GM12865 (cell line): ENCODE measurements at places on chromosomes 12 and 14.
A peak's percentile ranks its signal among the peaks of the same experiment; 100 is the strongest.

DNA sequence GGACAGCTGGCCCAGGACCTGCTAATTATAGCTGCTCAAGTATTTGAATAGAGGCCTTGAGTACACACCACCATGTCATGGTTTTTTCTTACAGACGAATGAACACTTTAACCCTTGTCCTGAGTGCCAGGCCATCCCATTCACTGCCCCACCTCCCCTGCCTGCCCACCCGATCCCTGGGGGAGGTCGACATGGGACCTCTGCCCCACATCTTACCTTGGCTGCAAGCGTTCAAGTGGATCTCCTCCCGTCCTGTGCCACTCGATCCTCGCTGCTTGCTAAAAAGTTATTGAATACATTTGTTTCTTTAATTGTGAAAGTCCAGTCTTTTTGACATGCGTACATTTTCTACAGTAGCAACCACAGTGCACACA lies 10.3 kb downstream of the RTL1 start:
- no peak for DNase-seq

DNA sequence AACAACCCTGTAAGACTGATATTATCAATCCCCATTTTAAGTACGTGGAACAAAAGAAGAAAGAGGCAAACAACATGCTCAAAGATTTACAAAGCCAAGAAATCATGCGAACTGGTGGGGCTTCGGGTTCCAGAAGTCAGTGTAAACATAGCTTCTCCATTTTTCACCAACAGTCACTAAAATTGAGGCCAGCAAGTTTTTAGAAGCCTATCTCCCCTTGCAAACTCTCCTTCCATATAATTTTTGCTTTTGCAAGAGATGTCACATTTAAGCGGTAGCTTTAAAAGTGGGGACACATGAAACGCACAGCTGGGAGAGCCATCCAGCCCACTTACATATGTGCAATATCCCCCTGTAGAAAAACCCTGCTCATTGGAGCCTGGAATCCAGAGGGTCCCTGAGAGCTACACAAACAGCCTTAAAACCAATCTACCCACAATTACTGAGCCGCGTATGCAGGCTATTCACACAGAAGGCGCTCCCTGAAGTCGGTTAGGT lies 797 bp downstream of the SLC11A2 start:
- DNase-seq: no peak

- no peak for DNase-seq
These were observed 53.3 kb upstream of the ETV6 start for GRCh38 chr12:11596141-11596540.

- DNase-seq: no peak
These were observed 64.3 kb downstream of the TBX5 start for GRCh38 chr12:114341635-114342034.

- no peak for DNase-seq
These were observed 33.5 kb downstream of the SCFD1 start for GRCh38 chr14:30655658-30656057.

DNA sequence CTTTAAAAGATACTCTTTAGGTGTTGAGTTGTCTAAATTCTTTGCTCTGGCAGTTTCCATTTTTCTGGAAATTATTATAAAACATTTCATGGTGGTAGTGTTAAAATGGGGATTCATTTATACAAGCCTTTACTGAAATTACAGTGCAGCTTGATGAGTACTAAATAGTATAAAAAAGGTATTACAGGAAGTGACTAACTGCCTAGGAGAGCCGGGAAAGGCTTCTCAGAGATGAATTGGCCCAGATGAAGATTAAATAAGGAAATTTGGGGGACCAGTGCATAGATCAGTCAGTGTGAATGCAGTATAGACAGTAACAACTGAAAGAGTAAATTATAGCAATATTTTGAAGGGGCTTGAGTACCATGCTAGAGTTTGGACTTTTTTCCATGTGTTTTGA lies 7.5 kb downstream of the PSMA6 start:
- no peak for DNase-seq

DNA sequence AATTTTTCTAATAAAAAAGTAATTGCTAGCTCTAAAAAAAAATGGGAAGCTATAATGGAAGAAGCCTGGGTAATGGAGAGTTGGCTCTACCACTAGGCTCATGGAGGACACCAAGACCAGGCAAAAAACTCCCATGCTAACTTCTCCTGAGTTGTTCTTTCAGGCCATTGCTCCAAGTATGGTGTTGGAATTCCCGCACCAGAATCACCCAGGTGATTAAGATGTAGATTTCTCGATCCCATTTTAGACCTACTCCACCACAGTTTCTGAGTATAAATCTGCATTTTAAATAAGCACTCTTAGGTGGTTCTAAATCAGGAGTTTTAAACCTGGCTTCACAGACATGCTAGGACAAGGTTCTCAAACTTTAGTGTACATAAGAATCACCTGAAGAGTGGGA lies 221.0 kb downstream of the EMP1 start:
- DNase-seq: no peak

- DNase-seq: no peak
These were observed 79.2 kb upstream of the CMKLR1 start for GRCh38 chr12:108418164-108418890.

GRCh38 chr14:67768219-67768618 lies 48.2 kb downstream of the ZFYVE26 start:
- no peak for DNase-seq

DNA sequence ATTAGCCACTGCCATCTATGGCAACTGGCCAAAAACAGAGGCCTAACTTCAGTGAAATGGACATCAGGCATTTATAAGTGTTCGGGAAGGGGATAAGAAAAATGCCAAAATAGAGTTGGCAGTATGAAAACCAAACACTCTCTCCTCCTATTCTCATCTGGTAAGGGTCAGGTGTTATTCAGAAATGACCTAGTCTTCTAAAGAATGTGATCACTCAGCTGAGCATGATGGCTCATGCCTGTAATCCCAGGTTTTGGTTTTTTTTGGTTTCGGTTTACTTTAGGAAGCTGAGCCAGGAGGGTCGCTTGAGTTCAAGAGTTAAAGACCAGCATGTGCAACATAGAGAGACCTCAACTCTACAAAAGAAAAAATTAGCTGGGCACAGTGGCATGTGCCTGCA lies 170.3 kb downstream of the GRIN2B start:
- no peak for DNase-seq

- DNase-seq: peak; percentile 83
These were observed 7.4 kb downstream of the RAN start for GRCh38 chr12:130879212-130879686.

DNA sequence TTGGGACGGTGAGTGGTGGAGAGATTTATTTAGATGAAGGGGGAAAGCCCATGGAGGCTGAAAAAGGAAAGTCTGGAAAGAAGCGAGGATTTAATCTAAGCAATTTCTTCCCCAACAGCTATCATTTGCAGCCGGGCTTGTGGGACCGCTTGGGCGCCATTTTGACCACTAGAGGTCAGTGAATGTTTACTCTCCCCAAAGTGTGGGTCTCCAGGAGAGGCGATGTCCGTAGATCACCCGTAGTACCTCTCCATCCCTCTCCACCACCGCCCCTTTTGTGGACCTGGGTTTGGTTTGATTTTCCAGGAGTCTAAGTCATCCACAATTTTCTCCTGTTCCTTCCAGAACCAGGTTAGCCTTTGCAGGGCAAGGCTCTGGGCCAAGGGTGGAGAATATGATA lies 91.2 kb upstream of the PARP11 start:
- peak; percentile 28 for DNase-seq

- peak; percentile 4 for DNase-seq
These were observed 102.2 kb downstream of the KIF26A start for GRCh38 chr14:104240434-104241157.

GRCh38 chr14:94161058-94161457 lies 13.1 kb upstream of the PPP4R4 start:
- no peak for DNase-seq

DNA sequence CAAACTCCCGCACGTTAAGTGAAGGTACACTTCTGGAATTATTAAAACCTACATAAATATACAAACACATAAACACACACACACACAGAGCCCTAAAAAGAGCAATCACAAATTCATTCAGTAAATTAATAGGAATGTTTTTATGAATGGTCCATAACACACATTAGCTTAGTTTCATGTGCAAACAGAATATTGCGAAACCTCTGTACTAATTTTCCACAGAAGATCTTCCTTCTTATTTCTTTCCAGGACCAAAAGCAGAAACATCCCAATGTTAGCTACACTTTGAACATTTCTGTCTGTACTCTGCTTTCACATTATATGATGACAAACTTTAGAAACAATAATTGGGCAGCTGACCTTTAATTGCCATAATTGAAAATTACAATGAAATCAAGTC lies 101.6 kb downstream of the SOX5 start:
- no peak for DNase-seq

- no peak for DNase-seq
These were observed 222.7 kb downstream of the PELI2 start for GRCh38 chr14:56340932-56341331.

- no peak for DNase-seq
These were observed 37.3 kb downstream of the AKAP6 start for GRCh38 chr14:32366256-32366879.

DNA sequence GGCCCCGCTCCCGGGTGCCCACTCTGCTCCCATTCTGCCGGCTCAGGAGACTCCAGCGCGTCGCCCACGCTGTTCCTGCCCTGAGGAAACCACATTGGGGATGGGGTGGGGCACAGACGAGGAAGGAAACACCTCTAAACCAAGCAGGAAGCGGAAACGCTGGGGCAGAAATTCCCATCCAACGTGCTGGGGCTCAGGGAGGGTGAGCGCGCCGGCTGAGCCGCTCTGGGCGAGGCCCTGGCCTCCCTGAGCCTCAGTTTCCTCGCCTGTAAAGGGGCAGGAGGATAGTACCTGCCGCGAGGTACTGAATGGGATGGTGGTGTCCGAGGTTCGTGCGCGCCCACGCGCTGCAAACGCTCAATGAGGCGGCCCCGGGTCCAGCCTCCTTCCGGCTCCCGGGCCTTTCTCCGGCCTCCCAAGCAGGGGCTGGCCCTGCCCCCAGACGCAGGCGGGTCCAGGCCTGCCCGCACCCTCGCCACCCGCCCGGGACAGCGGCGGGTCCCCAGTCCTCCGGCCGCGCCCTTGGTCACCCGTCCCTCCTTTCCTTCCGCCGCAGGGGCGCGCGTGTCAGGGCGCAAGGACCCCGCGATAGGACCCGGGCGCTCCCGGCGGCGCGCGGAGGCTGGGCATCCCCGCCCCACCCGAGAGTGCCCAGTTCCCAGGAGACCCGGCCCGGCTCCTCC lies 673 bp downstream of the BEGAIN start:
- DNase-seq: no peak

DNA sequence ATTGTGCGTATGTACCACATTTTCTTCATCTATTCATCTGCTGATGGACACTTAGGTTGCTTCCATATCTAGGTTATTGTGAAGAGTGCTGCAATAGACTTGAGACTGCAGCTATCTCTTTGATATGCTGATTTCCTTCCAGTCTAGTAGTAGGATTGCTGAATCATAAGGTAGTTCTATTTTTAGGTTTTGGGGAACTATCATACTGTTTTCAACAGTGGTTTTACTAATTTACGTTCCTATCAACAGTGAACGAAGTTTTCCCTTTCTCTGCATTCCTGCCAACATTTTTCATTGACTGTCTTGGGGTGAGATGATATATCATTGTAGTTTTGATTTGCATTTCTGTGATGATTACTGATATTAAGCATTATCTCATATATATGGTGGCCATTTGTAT lies 482.2 kb downstream of the SLC16A7 start:
- DNase-seq: no peak

GRCh38 chr14:56135001-56135400 lies 16.8 kb downstream of the PELI2 start:
- DNase-seq: no peak

- peak; percentile 47 for DNase-seq
These were observed 824 bp downstream of the DDX55 start for GRCh38 chr12:123602651-123603195.

DNA sequence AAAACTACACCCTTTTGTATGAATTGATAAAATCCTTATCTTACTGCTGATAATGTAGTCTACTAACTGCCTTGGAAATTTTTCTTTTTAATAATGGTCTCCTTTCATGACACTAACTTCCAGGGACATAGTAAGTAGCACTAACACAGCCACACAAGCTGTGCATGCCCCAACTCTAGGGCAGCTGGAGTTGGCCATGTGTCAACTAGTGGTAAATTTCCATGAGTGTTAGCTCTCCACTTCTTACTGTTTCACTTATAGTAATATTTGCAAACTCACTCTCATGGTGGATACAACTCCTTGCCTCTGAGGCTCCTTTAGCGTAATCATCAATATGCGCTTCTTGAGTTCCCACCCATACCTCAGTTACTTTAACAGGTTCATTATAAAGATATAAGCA lies 38.0 kb downstream of the LGR5 start:
- DNase-seq: no peak

GRCh38 chr14:91171291-91171690 lies 57.4 kb downstream of the DGLUCY start:
- no peak for DNase-seq

- DNase-seq: no peak
These were observed 82.1 kb downstream of the CMKLR1 start for GRCh38 chr12:108257004-108257403.

DNA sequence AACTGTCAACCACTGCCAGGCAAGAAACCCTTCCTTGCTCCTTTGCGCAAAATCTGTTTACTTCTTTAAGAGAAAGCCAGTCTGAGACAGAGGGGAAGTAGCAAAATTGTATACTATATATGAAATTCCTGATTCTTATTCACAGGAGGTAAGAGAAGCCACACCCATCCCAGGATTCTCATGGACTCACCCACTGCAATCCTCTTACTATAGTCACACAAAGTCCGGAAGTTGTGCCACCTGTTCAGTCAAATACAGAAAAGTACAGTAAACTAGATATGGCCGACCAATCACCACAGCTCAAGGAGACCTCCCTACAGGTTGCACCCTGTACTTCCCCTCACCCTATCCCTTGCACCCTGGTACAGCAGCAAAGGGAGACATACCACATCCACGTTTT lies 2.9 kb downstream of the PRMT5 start:
- DNase-seq: no peak

DNA sequence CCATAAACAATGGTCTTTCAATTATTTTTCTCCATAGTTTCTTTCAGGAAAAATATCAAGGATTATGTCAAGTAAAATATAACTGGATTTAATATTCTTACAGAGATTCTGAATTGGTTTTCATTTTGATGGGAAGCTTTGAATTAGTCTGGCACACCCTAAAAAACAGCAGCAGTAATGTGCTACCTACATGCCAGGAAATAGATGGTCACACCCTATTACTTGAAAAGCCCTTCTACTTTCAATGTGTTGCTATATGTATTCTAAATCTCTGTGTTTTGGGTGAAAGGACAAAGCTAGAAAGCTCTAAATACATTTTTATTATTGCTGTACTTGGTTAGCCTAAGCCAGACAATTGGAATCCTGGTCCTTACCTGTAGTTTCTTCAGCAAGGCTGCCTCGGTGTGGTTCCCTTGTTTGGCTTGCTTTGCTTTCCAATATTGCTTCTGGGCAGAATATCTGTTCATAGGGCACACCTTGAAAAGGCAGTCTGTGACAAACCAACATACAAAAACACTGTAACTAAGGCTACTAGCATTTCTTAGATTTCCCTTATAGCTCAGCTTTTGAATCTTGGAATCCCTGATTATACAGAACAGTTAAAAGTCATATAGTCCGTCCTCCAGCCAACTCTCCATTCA lies 107.6 kb downstream of the ITPR2 start:
- no peak for DNase-seq

GRCh38 chr12:95976416-95976832 lies 19.7 kb downstream of the HAL start:
- no peak for DNase-seq
